ENCODE measurements at places on chromosomes 5 and 9.
A peak's percentile ranks its signal among the peaks of the same experiment; 100 is the strongest.

DNA sequence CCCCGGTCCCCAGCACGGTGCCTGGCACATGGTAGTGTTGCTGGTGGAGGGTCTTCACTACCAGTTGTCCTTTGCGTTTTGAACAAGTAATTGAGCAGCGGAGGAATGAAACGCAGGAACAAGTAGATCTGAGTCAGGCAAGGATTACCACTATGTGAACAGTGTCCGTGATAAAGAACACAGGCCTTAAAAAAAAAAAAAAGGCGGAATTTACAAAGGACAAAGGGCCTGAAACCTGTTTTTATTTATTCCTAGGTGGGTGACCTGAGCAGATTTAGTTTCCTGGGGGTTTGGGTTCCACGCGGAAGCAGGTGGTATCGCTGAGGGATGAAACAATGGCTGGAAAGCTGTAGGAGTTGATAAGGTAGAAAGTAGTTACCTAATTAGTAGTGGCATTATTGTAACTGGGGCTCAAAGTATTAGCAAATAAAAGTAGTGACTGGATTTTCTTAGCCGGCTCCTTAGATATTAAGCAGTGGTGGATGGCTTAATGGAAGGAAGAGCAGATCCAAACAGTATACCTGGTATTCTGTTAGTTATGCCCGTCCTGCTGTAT, 1.1 kb downstream of the RUSC2 start:
- DNase-seq: no peak

DNA sequence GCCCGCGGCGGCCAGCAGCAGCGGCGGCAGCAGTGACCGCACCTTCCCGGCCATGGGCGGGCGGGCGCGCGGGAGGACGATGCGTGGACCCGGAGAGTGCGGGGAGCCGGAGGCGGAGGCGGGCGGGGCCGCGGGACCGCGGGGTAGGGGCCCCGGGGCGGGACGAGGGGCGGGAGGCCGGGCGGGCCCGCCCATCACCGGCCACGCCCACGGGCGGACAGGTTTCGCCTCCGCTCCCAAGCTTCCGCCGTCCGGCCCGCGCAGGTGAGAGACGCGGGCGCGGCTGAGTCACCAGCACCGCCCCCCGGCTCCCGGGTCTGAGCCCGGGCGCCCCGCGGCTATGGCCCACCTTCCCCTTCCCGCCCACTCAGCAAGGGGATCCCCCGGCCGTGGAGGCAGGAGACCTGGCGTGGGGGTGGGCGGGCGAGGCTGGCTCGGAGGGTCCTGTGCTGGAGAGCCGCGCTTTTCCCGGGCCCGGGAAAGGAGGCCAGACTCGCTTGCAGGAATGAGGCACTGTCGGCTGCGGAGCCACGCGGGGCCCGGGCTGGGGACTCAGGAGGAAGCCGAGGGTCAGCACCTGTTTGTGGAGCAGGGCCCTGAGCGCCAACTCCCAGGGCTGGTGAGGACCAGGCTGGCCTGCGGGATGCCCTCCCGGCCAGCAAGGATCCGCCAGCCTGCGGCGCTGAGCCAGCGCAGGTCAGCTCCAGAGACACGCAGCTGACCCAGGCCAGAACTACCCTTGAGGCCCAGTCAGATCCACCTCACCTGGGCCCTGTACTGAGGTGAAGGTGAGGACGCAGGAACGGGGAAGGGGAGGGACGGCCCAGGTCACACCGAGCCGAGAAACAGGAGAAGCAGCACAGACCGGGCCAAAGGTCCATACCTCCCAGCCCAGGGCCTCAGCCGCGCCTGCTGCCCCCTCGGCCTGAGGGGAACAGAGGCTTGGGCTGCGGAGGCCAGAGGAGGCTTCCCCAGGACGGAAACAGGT, at the start of gene ENTPD2:
Gene ENTPD2, minus strand, starts transcription at position 118 of the 988 bp plus-strand sequence. Its CDS starts 64 bp downstream, at position 54.
- peak; percentile 56 for DNase-seq

- DNase-seq: no peak
Measured at GRCh38 chr5:126723643-126724042, 53.3 kb upstream of the LMNB1 start.

GRCh38 chr5:95557841-95558240, 2.9 kb downstream of the ARSK start:
- DNase-seq: no peak

DNA sequence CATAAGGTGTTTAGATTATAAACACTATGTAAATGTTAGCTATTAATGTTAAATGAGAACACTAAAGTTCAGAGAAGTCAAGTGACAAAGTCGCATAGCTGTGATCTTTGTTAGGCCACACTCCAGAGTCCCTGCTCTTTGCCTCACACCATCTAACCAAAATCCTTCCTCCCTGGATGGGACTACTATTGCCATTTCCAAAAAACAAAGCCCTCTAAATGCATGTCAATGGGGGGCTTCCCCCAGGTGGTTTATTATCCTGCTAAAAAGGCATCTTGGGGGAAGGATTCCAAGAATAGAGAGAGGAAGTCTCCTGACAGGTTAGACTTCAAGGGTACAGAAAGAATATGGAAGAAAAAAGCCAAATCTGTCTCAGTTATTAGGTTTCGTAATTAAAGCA, 10.4 kb downstream of the NR6A1 start:
- DNase-seq: no peak

- DNase-seq: no peak
Measured at GRCh38 chr5:96129276-96129675, 167.6 kb upstream of the ELL2 start.

DNA sequence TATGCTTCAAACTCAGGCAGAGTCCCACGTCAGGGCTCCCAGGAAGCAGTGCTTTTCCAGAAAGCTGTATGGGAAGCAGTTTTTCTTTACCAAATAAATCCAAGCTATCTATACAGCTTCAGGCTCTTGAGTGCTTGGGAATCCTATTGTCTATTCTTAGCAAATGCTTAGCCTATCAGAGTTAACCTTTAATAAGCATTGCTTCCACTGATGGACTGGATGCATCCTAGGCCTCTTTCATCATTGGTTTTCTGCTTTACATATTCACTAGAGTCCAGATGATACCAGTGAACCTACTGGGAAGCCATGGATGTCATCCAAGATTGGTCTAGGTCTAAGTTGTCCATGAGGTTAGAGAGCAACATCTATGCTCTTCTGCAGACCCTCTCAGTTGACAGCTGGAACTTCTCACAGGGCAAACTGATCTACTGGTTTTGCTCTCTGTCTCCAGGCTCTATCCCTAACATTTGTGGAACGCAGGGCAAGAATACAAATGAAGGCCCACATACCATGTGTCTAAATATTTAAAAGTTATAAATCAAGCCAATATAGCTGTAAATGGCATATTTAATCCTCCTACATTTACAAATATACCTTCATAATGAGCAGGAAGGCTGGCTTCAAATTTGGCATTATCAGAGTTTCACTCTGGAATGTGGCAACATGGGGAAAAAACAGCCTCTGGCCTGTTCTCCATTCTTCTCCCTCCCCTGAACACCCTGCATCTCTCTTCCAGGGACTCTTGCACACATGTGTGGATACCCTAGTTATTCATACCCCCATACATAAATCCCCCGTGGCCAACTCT, 49.8 kb upstream of the PLPP1 start:
- no peak for DNase-seq

DNA sequence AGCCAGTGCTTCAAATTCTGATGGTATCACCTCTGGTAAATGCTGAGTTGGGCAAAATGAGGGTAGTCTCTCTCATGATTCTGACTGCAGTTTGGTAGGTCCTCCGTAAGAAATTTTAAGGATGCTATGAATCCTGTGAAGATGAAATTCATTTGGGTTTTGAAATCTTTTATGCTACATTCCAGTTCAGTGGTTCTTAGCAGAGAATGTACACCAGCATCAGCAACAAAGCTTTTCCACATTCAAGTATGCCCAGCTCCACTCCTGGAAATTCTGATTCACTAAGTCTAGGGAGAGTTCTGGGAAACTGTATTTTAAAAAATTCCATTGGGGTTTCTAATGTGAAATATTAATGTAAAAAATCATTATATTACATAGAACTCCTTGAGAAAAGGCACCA, 33.6 kb upstream of the ACOT12 start:
- DNase-seq: no peak

DNA sequence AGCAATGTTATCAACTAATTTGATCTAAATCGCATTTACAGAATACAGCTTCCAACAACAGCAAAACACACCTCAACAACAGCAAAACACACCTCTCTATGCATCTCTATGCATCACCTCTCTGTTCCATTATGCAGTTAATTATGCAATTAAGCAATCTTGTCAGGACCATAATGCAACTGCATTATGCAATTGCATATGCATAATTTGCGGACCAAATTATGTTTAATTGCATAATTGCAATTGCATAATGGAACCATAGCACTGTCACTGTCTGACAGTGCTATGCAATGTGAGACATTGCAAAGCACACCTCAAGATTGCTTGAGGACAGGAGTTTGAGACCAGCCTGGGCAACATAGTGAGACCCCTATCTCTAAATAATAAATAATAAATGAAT, 80.4 kb upstream of the PRSS3 start:
- DNase-seq: no peak

GRCh38 chr5:166436872-166437271, 1854.6 kb upstream of the WWC1 start:
- DNase-seq: no peak

DNA sequence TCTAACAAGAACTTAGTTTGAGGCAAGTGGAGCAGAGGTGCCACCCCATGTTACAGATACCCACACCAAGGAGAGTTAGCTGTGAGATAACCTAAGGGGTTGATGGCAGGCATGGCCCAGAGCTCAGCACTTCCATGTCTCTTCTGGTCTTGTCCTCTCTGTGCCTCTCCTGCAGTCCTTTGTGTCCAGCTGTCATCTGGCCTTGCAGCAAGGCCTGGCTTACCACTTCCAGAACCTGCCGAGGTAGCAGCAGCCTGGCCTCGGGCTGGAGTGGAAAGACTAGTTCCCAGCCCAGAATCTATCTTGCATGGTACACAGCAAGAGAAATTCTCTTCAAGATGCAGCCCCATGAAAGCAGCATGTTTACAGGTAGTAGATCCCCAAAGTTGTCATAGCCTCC, 41.5 kb downstream of the PIP5K1B start:
- DNase-seq: no peak

DNA sequence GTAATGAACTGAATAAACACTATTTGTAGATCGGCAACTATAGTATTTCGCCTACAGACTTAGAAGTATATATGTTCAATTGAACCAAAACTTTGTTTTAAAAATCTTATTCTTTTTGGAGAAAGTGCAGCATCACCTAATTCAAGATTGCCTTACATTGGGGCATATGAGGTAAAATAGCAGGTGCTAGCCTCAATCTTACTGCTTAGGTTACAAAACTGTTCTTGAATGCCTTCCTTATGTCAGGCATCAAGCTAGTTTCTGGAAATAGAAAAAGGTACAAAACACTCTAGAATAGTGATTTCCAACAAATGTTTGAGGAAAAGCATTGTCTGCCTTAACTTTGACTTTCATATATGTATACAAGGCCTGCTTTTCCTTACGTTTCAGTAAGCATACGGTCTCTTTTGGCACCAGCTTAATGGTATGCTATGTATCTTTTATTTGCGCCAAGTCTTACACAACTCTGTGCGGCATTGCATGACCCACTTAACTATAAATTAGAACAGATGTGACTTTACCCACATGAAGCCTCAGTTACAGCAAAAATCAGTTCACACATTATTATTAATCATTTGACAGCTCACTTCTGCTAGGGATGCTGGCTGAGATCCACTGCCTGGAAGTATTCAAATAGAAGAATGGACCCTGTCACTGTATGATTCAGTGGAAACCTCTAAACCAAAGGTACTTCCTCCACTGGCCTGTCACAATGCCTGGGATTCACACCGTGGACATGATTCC, 174.1 kb downstream of the PRELID2 start:
- no peak for DNase-seq

GRCh38 chr9:111825468-111826145, 30.9 kb upstream of the SHOC1 start:
- DNase-seq: no peak

- DNase-seq: no peak
Measured at GRCh38 chr9:107438211-107439031, 51.1 kb downstream of the KLF4 start.

DNA sequence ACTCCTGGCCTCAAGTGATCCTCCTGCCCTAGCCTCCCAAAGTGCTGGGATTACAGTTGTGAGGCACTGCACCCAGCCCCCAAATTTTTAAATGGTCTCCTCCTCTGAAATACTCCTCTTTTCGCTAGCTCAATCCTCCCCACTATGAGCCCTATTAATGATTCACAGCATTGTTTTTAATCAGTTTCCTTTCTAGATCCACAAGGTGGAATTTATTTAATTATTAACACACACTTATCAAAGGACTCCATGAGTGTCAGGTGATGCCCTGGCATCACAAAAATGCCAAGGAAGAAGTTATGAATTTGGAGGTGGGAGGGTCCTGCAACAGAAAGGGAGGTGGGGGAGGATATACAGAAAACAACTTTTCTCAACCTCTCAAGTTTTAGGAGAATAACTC, 806.5 kb downstream of the PRELID2 start:
- DNase-seq: no peak

- no peak for DNase-seq
Measured at GRCh38 chr5:157750320-157750719, 6.8 kb downstream of the LSM11 start.

DNA sequence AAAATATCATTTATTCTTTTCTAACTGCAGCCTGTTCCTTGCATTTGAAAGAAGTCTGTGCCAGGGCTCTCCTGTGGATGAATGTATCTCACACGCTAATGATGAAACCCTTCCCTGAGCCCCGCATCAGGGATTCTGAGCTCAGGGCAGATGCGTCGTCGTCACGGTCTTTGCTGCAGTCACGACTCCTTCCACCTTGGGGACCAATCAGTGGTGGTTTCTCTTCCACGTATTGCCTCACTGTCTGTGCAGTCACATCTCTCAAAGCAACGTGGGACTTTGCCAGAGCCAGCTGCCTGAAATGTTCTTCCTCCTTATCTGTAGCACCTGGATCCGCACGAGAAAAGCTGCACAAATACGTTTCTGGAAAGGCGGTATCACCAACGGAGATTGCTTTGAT, 13.9 kb upstream of the UBE2QL1 start:
- DNase-seq: no peak

DNA sequence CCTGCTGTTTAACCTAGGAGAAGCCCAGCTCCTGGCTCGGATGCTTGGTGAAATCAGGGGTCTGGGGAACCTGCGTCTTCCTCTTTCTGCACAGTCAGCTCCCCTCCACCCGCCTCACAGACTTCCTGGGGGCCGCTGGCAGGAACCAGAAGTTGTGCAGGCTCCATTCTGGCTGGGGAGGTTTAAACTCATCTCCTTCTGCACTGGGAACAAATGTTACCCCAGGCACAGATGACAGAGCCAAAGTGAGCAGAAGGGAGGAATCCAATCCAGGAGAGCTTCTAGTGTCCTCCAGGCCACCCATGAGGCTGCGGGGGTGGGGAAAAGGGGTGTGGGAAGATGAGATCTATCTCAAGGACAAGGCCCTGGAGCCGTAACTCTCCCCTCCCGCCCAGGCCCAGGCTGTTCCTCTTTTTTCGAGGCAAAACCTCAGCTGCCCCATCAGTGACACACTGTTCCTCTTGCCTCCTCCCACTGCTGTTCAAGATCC, 31.2 kb downstream of the KCNMB1 start:
- no peak for DNase-seq
